ENCODE measurements at places on chromosomes 2 and 18.

GRCh38 chr2:196076778-196077568 is 8.3 kb upstream of the DNAH7 start:
- DNase-seq, result no peak
- no peaks in the 10 kb centered on the region for H3K36me3 ChIP-seq
- peaks cover 5% of the 10 kb centered on the region for H3K27me3 ChIP-seq
- H3K27ac ChIP-seq, result no peak overlapping the region
- no peaks in the 10 kb centered on the region for H3K4me1 ChIP-seq

DNA sequence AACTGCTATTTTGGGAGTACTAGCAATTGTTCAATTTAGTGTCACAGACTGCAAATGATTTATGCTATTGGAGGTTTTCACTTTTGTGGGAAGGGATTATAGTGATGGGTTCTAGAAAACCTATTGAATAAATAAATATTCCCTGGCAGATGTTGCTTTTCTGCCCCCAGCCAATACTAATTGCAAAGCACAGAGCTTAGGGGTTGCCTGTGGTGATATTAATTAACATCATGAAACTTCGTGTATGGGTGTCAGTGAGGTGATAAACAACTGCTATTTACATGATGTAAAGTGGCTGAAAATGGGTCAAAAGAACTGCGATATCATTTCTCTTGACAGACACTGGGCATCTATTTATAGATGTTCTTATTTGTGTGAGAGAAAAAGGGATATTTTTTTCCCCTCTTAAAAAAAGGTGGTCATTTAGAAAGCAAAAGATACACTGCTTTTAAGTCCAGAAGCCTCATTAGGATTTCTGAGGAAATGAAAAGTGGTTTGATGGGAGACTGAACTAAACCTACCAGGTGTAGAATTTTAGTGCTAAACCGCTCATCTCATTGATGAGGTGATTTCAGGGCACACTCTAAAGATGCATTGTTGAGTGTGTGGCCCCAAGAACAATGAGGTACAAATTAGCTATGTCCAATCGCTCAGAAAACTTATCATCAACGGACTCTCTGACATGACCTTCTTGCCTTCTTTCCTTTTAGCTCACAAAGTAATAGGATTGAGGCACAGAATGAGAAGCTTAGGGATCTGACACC is 116.7 kb upstream of the CHST9 start:
- H3K36me3 ChIP-seq, result no peaks in the 10 kb centered on the region
- H3K4me1 ChIP-seq, result no peaks in the 10 kb centered on the region
- no peak for DNase-seq

DNA sequence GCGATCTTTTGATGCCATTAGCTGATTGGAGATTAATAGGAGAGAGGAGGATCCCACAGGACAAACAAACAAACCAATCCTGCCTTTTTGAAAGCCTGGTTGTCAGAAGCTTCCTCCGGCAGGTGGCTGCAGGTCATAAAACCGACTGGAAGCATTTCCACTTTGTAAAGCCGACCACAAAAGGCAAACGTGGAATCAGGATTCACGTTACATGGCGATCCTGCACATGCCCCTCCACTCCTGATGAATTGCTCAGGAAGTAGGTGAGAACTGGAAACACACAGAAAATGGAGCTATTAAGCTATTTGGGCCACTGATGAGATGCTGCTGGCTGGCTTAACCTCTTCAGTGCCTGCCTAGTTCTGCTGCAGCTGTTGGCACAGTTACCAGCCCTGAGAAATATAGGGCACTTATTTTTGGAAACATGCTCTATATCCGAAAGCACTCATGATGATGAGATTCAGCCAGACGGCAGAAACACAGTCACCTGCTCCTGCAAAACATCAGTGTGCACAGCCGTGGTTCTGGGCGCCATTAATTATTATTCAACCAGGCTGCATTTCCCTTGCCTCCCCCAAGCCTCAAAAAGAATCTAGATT is 110.3 kb upstream of the ST6GAL2 start:
- H3K27me3 ChIP-seq, result peaks cover 69% of the 10 kb centered on the region
- no peak overlapping the region for H3K27ac ChIP-seq
- H3K4me3 ChIP-seq, result no peak overlapping the region
- peaks cover 8% of the 10 kb centered on the region for H3K4me1 ChIP-seq

GRCh38 chr2:192190474-192190873 is 4.3 kb downstream of the TMEFF2 start:
- no peak overlapping the region for H3K27ac ChIP-seq
- peaks cover 11% of the 10 kb centered on the region for H3K4me1 ChIP-seq
- peak; percentile 38 for DNase-seq
- no peaks in the 10 kb centered on the region for H3K36me3 ChIP-seq
- H3K4me3 ChIP-seq, result no peak overlapping the region
- peaks cover 5% of the 10 kb centered on the region for H3K27me3 ChIP-seq

DNA sequence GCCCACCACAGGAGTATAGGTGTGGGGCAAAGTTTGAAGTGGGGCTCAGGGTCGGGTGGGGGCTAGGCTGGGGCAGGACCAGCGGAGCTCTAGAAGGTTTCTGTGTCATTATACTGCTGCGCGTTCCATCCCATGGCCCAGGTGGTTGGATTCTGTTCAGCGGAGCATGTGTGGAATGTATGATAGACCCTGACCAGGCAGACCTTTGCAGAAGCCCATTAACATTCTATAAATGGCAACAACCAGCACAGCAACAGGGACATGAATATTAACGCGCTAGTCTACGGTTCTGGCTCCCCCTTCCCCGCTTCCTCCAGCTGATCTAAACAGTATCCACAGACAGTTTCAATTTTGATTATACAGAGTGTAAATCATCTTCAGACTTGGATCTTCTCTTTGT is 4.1 kb upstream of the PRKCE start:
- no peak for DNase-seq
- no peak overlapping the region for H3K27ac ChIP-seq
- peaks cover 15% of the 10 kb centered on the region for H3K4me1 ChIP-seq
- H3K36me3 ChIP-seq, result no peaks in the 10 kb centered on the region
- H3K4me3 ChIP-seq, result no peak overlapping the region

- no peak overlapping the region for H3K27ac ChIP-seq
- H3K4me3 ChIP-seq, result peak overlapping the region; percentile 88
- peaks cover 5% of the 10 kb centered on the region for H3K4me1 ChIP-seq
- no peaks in the 10 kb centered on the region for H3K27me3 ChIP-seq
Observed at GRCh38 chr2:26241928-26242436, 2.5 kb downstream of the HADHA start.

DNA sequence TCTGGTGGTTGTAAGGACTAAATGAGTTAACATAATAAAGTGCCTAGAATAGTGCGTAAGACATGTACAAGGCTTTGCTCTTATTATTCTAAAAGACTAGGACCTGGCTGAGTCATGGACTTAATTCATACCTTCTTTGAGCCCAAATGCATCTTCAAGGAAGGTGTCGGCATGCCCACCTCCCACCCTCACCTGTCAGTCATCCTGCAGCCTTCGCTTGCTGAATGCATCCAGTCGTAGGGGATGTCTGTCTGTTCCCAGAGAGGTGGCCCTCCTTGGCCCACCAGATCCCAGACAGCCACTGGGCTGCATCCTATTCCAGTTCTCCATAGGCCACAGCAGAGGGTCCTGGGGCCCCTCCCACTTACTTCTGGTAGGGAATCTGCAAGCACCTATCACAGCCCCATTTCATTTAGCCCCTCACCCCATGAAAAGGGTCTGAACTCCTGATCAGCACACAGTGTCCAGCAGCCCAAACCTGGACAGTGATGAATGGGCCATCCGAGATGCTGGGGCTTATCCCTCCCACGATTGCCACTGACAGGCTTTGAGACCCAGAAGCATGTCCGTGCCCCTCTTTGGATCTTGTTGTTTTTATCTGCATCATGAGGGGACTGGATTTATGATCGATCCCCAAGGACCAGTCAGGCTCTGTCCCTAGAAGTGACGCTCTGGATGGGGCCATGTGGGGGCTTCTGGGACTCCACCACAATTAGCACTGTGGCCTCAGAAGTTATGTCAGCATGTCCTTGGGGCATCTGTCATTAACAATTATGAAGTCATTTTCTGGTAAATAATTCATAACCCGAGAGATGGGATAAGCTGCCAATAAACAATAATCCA is 101.1 kb downstream of the KLHL29 start:
- peaks cover 7% of the 10 kb centered on the region for H3K27me3 ChIP-seq
- no peak overlapping the region for H3K4me3 ChIP-seq
- H3K36me3 ChIP-seq, result no peaks in the 10 kb centered on the region
- no peak overlapping the region for H3K27ac ChIP-seq
- DNase-seq, result no peak

DNA sequence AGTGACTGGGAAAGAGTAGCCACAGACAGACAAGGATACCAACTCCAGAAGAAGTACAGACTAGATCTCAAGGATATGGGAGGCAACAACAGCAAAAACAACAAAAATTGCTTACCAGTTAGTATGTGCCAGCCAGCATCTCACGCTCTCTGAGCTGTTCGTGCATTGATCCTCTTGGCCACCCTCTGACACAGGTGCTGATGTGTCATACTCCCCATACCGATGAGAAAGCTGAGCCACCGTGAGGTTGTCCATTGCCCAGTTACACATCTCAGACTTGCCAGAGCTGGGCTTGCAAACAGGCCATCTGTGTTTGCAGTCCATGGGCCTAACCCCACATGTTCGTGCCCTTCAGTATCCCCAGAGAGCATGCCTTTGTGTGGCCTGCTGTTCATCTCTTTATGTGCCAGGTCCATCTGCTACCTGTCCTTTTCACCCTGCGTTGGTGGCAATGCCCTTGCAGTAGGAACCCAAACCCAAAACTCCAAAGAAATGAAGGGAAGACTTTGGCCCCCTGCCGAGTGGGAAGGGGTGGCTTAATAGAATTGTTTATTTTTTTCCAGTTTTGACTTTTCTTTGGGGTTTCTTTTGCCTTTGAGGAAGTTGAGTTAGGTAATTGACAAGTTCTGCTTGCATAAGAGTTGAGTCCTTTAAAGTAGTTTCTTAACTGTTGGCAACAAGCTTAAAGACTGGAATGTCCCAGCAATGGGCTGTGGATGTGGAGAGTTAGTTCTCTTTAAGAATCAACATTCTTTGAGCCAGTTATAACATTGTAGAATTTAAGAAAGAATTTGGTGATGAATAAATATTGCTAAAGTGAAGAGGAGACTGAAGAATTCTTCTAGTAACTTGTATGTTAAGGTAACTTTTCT is 46.7 kb downstream of the LYPD6B start:
- no peaks in the 10 kb centered on the region for H3K36me3 ChIP-seq
- no peak overlapping the region for H3K27ac ChIP-seq
- H3K4me1 ChIP-seq, result peaks cover 3% of the 10 kb centered on the region
- H3K27me3 ChIP-seq, result no peaks in the 10 kb centered on the region
- no peak overlapping the region for H3K4me3 ChIP-seq
- no peak for DNase-seq

DNA sequence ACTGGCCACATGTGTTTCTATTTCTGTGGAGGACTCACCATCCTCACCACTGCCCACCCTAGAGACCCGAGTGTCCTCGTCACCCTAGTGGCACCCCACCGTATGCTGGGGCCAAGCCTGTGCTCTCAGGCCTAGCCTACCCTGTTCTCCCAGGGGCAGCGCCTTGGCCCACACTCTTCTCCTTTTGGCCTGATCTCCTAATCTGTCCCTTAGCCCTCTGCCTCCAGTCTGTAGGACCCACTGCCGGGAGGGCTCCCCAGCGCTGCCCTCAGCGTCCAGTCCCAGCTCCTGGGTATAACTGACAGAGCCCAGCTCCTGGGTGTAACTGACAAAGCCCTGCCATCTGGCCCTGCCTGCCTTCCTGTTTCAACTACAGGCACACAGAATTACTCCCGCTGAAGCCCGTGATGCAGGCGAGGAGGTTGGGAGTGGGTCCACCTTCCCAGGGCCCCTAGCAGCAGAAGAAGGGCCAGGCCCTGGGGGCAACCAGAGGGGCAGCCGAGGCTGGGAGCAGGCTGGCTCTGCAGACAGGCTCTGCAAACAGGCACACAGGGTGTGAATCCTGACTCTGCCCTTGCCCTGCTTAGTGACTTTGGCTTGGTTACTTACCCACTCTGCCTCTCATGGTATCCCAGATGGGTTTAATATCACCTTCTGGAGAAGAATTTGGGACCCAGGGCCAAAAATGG is 25.6 kb upstream of the PTMA start:
- H3K4me1 ChIP-seq, result peaks cover 16% of the 10 kb centered on the region
- no peak overlapping the region for H3K27ac ChIP-seq

GRCh38 chr2:127950264-127950663 is 64.5 kb upstream of the AMMECR1L start:
- no peak overlapping the region for H3K4me3 ChIP-seq
- no peaks in the 10 kb centered on the region for H3K27me3 ChIP-seq
- H3K27ac ChIP-seq, result no peak overlapping the region
- H3K36me3 ChIP-seq, result peaks cover 27% of the 10 kb centered on the region

GRCh38 chr2:224570328-224570993 is 14.7 kb downstream of the CUL3 start:
- no peak overlapping the region for H3K27ac ChIP-seq
- H3K4me1 ChIP-seq, result no peaks in the 10 kb centered on the region
- peak; percentile 56 for DNase-seq

GRCh38 chr18:54155412-54155811 is 69.1 kb downstream of the MBD2 start:
- H3K4me1 ChIP-seq, result peaks cover 1% of the 10 kb centered on the region
- no peak overlapping the region for H3K27ac ChIP-seq
- H3K4me3 ChIP-seq, result no peak overlapping the region
- DNase-seq, result no peak
- peaks cover 21% of the 10 kb centered on the region for H3K36me3 ChIP-seq

DNA sequence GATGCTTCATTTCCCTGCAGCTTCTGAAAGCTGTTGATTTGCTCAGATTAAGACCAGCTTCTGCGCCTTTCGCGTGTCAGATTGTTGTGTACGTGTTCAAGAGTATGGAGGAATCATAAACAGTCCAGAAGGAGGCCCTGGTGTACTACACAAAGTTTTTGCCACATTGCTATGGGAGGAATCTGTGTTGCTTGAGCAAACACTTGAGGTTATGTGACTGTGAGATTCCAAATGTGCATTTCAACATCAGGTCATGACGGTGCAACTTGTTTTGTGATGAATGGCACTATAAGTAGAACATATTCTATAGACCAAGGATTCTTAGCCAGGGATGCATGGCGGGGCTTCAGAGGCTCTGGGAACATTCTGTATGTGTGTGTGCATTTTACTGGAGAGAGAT is 35.0 kb downstream of the SRSF7 start:
- peaks cover 6% of the 10 kb centered on the region for H3K36me3 ChIP-seq
- peaks cover 1% of the 10 kb centered on the region for H3K4me1 ChIP-seq
- no peaks in the 10 kb centered on the region for H3K27me3 ChIP-seq
- no peak overlapping the region for H3K27ac ChIP-seq
- no peak overlapping the region for H3K4me3 ChIP-seq

GRCh38 chr18:59968583-59968982 is 68.8 kb downstream of the PMAIP1 start:
- no peaks in the 10 kb centered on the region for H3K4me1 ChIP-seq
- DNase-seq, result no peak
- H3K27ac ChIP-seq, result no peak overlapping the region
- no peaks in the 10 kb centered on the region for H3K27me3 ChIP-seq
- H3K36me3 ChIP-seq, result no peaks in the 10 kb centered on the region

Data from mesenchymal stem cell (in vitro differentiated cells and primary cell).